ENCODE measurements at places on chromosomes 12 and 14.

- DNase-seq, result no peak
Measured at GRCh38 chr14:51481643-51482042, 170.1 kb upstream of the FRMD6 start.

DNA sequence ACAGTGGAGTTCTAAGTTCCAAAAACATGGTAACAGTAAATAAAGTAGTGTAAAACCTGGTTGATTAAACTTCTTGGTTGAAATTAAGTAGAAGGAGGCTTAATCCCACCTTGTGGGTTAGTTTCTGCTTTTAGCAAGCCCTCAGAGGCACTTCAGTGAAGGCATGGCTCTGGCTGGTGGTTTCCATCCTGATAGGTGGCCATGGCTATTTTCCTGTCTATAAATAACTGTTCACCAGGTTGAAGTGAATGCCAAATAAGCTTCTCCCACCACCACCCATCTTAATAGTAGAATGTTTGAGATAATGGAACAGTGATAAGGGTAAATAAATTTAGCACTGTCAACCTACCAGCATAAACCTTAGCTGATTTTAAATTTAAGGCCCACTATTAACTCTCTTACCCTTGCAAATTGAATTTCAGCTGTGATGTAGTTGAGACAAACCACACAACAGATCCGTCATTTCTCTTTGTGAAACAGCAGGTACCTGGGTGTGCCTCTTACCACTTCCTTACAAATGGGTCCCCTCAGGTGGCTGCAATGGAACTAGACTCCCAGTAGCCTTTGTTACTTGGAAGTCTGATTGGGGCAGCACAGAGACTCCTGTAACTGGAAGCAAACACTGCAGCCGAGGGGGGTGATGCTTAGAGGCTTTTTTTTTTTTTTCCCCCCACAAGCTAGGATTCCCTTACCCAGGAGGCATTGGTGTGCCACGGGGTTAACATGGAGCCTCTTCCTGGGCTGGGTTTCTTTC lies 41.4 kb downstream of the DAAM1 start:
- DNase-seq, result no peak

DNA sequence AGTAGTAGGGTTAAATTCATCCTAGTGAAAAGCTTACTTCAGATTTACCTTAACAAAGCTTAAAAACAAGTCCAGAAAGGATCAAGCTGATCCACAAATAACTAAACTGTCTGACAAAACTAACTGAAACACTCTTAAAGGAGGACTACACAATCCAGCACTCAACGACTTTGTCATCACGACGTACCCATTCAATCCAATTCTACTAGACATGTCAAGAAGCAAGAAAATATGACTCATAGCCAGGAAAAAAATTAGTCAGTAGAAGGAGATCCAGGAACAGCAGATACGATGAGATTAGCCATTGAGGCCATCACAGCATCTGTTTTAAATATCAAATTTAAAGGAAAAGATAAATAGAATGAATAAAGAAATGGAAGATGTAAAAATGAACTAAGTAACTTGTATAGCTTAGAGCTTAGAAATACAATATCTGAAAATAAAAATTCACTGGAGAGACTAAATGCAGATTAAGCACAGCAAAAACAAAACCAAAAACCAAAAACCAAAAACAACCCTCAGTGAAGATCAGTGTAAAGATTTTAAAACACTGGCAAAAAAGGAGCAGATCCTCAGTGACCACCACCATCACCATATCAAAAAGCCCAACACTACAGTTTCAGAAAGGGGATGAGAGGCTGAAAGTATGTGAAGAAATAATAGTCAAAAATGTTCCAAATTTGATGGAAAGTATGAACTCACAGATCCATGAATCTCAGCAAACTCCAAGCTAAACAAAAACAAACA lies 95.0 kb upstream of the CCND2 start:
- DNase-seq, result no peak

- DNase-seq, result no peak
Measured at GRCh38 chr12:55654511-55655214, 18.0 kb downstream of the OR10P1 start.

- DNase-seq, result no peak
Measured at GRCh38 chr12:51369581-51369980, 21.6 kb downstream of the GALNT6 start.

DNA sequence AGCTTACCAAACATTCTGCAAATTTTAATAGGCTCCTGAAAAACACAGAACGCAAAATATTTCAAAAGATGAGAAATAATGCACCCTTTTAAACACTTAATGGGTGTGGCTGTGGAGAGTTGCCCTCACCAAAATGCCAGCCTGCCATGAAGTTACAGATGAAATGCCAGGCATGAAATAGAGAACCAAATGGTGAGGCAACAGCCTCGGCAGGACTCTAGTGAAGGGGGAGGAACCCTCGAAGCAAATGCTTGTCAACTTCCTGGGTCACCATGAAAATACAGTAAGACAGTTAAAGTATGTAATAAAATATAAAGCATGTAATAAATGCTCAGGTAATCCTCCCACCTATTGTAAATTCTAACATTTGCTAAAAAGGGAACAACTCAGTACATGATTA lies 24.1 kb downstream of the DUSP16 start:
- DNase-seq, result no peak

GRCh38 chr12:56518570-56518969 lies 3.0 kb upstream of the RBMS2 start:
- DNase-seq, result no peak

- DNase-seq, result no peak
Measured at GRCh38 chr14:69900603-69901002, 21.4 kb downstream of the SMOC1 start.

DNA sequence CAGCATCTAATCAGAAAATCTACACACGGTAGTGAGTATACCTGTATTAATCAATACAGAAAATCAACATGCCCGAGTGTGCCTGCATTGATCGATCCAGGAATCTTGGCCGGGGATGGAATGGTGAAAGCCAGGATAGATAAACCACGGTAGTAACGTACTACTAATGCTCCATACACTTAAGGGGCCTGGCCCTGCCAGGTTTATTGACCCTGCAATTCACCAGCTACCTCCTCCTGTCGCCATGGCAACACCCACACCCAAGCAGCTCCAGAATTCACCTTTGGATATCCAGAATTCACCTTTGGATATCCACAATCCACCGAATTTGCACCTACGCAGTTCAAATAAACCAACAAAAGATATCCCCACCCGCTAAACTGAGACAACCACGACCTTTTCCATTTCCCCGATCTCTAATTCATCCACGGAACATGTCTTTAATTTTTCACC lies 14.8 kb upstream of the CALM1 start:
- peak; percentile 77 for DNase-seq

GRCh38 chr14:98368916-98369315 lies 903.1 kb downstream of the BCL11B start:
- no peak for DNase-seq

GRCh38 chr14:35965400-35965799 lies 139.3 kb downstream of the BRMS1L start:
- DNase-seq, result no peak

- DNase-seq, result no peak
Measured at GRCh38 chr12:2311020-2311778, 258.4 kb downstream of the CACNA1C start.

DNA sequence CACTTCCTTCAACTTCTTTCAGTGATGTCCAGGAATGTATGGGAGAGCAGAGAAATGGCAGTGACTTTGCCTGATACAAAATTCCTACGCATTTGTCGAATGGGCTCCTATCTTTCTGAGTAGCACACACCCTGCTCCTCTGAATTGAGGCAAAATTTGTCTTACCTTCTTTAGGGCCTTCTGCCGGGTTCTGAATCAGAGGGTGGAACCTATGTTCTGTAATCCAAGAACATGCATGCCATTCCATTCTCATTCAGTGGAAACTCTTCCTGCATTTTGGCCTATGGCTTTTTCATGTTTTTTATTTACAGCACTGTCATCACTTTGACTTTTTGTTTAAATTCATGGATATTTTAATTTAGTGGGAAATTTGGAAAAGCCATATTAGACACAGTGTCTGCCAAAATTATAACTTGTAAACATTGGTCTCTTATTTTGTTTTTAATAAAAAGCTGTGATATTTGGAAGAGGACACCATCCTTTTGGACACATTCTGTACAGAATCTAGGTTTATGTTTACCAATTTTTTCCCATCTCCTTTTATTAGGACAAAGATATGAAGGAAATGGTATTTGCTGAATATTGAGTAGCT lies 402.2 kb upstream of the FAR2 start:
- no peak for DNase-seq

DNA sequence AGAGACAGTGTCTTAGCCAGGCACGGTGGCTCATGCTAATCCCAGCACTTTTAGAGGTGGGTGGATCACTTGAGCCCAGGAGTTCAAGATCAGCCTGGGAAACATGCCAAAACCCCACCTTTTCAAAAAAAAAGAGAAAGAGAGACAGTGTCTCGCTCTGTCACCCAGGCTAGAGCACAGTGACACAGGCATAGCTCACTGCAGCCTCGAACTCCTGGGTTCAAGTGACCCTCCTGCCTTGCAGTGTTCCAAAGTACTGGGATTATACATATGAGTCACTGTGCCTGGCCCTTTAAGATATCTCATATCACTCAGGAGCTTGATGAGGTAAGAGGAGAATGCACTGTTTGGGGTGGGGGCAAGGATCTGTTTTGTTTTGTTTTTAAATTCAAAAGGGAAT lies 48.1 kb upstream of the LTBP2 start:
- DNase-seq, result no peak

DNA sequence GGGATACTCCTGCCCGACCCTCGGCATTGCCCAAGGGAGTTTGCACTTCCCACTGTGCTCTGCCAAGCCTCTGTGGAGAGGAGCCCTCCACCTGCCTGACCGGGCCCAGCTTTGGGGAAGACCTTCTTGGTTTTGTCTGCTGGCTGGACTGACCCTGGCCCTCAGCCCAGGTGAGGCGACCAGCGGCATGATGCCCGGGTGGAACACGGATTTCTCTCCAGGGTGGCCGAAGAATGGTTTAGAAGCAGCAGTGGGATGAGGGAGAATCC lies 15.6 kb downstream of the ZBTB42 start:
- DNase-seq, result no peak

- peak; percentile 77 for DNase-seq
Measured at GRCh38 chr14:106518054-106518943, 991.9 kb downstream of the TMEM121 start.

- DNase-seq, result peak; percentile 50
Measured at GRCh38 chr14:105860615-105861580, 334.5 kb downstream of the TMEM121 start.

DNA sequence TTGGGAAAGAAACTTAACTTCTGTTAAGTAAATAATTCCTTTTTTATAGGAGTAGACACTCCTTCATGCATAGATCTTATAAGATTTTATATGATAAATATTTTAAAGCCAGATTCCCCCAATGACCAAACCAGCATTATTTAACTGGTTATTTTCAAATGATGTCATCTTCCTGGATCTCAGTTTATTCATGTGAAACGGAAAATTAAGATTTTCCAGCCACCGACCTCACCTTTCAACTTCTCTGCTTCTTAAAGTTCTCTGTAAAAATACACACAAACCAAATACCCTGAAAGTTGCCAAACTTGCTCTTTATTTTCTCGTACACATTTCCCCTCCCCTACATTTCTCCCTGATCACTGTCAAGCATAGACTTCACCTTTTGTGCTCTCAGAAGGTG lies 364.2 kb downstream of the GALC start:
- no peak for DNase-seq

DNA sequence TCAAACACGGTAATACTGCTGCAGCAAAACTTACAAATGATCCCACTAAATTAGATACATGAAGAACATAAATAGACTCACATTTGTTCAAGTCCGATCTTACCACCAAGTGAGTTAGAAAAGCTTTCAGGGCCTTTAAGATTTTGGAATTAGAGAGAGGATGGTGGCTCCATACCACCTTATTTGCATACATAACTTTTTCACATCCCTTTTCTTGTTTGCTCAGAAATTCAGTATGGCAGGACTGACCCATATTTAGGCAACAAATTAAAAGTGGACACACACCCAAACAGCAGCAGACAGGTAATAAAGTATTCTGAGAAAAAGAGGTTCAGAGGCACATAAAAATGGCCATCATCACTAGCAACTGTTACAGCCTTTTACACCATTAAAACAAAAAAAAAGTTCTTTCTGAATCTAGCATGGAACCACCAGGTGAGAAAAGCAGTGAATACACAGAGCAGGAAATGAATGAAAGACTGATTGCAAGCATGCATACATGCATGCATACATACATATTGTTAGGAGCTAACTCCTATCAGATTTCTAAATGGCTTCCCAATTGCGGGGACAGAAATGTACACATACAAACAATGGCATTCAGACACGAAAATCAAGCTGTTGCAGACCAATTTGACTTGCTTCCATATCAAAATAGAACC lies 23.3 kb downstream of the STXBP6 start:
- DNase-seq, result no peak

GRCh38 chr12:1474574-1475153 lies 119.7 kb downstream of the FBXL14 start:
- DNase-seq, result no peak

- DNase-seq, result no peak
Measured at GRCh38 chr12:131915000-131915689, 13.9 kb upstream of the PUS1 start.

GRCh38 chr14:95523815-95524448 lies 7.5 kb upstream of the SYNE3 start:
- DNase-seq, result no peak

GRCh38 chr14:106107703-106108102 lies 581.3 kb downstream of the TMEM121 start:
- DNase-seq, result no peak

- no peak for DNase-seq
Measured at GRCh38 chr14:51738754-51739153, 87.0 kb downstream of the FRMD6 start.

GRCh38 chr12:94575645-94576403 lies 74.5 kb downstream of the TMCC3 start:
- no peak for DNase-seq

- DNase-seq, result no peak
Measured at GRCh38 chr12:92134638-92135274, 10.9 kb downstream of the BTG1 start.

DNA sequence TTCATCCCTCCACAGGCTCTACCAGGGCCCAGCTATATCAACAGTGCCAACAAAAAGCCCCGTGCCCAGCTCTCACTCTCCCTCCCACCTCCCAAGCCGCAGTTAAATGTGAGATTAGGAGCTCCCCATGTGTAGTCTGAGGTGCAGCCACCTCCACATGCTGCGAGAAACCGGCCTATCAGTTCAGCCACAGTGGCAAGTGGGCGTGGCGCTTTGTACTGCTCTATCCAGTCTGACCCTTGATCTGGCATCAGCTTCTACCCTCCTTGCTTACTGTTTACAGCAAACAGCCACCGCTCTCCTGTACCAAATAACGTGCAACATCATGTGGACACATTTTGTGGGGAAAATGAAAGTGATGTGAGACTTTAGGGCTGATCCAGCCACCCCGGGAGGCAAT lies 1.7 kb downstream of the PLEK2 start:
- DNase-seq, result no peak

GRCh38 chr14:93304771-93305170 lies 28.1 kb downstream of the BTBD7 start:
- DNase-seq, result no peak

GRCh38 chr12:52321418-52321817 lies 220 bp upstream of the KRT83 start:
- DNase-seq, result peak; percentile 26

- DNase-seq, result no peak
Measured at GRCh38 chr12:76025601-76026575, 5.7 kb downstream of the PHLDA1 start.
